ENCODE measurements at places on chromosomes 2 and 18.

DNA sequence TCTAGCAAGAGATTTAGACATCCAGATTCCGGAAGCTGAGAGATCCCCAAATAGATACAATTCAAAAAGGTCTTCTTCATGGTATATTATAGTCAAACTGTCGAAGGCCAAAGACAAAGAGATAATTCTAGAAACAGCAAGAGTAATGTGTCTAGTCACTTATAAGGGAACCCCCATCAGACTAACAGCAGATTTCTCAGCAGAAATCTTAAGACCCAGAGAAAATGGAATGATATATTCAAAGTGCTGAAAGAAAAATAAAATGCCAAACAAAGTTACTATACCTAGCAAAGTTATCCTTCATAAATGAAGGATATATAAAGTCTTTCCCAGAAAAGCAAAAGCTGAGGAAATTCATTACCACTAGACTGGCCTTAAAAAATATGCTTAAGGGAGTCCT lies 36.1 kb upstream of the PAX3 start:
- DNase-seq = no peak

GRCh38 chr2:159497847-159498246 lies 118.5 kb downstream of the BAZ2B start:
- DNase-seq = no peak

GRCh38 chr2:59196491-59196890 lies 955.4 kb upstream of the FANCL start:
- no peak for DNase-seq

- no peak for DNase-seq
Observed at GRCh38 chr2:10780491-10780820, 32.1 kb downstream of the PDIA6 start.

DNA sequence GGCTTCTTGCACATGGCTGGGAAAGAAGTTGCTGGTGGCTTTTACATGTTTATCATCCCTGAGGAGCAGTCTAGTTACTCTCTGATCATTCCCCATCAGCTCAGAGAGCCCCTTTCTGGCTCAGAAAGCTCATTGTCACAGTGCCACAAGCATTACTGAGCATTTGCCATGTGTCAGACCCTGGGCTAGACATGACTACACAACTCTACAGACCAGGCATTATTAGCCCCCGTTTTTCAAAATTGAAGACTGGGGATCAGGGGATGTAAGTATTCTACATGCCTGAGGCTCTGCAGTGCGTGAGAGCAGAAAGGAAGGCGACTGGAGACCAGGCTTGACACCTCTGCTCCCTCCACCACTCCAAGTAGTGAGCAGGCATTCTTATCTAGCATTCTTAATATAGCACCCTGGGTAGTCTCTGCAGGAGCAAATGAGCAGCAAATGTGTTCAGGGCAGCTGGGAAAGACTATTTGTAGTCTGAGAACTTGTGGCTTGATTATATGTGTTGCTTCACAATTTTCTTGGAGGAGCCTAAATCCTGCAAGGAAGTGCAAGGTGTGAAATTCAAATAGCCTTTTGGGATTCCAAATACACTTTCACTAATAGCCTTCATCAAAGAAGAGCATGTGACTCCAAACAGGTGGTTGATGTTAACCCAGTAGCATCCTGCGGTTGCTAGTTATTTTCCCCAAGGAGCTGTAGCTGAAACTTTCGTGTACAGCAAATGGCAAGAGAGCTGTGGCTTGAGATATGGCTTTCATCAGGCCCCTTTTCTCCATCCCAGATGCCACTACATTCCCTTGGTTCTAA lies 143.2 kb downstream of the DDX1 start:
- DNase-seq = no peak

DNA sequence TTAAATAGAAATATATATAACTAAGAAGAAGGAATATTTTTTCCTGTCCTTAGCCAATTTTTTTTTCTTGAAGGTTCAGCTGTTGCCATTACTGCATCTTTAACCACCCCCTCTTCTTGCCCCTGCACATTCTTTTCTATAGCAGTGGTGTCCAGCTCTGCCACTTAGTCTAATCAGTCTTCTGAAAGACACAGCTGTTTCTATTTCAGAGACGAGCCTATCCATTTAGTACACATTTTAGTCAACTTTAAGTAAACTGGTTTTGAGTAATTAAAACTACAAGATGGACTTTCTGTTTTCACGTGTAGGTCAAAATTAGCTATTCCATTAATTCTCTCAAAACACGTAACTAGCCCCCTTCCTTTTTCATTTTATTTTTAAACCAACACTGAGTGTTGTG lies 21.0 kb downstream of the SPOPL start:
- DNase-seq = no peak

DNA sequence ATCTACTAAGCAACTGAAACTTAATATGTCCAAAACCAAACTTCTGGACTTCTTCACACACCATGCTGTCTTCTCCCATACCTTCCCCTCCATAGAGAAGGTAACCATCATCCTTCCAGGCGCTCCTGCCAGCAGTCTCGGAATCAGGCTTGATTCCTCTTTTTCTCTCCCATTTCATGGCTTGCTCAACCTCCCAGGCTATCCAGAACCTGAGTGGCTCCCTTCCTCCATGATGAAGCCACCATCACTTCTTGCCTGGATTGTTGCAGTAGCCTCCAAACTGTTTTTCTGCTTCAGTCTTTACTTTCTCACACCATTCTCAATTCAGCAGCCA lies 40.1 kb upstream of the NDUFV2 start:
- no peak for DNase-seq

GRCh38 chr18:80106482-80107051 lies 2.5 kb upstream of the ADNP2 start:
- no peak for DNase-seq

- DNase-seq = no peak
Observed at GRCh38 chr18:75133721-75134610, 75.0 kb downstream of the PTGR3 start.

GRCh38 chr2:6264198-6264597 lies 572.0 kb downstream of the SOX11 start:
- DNase-seq = no peak

- no peak for DNase-seq
Observed at GRCh38 chr18:58247363-58247834, 203.4 kb downstream of the NEDD4L start.

DNA sequence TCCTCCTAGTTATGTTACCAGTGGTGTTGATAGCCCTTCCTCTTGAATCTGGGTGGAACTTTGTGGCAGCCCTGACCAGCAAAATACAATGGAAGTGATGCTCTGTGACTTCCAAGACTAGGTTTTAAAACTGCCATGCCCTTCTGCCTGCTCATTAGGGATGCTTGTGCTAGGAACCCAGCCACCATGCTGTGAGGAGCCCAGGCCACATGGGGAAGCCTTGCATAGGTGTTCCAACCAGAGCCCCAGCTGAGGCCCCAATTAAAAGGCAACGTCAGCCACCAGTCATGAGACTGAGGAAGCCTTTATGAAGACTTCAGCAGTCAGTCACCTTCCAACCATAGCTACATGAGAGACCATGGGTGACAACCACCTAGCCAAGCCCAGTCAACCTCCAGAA lies 14.0 kb upstream of the MAPRE2 start:
- DNase-seq = no peak

DNA sequence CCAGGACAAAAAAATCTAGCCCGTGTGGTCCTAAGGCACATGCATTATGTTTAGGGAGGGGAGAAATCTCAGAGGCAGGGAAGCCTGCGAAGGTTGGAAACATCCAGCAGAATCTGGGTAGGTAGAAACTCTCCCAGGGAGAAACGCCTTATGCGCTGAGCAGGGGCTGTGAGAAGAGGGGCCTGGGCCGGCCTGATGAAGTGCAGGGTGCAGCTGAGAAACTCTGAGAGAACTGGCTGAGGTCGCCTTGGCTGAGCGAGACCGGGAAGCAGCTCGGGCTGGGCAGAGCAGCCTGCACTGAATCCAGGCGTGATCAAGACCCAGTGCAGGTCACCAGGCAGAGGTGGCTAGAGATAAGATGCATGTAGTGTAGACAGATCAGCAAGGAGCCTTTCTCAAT lies 15.1 kb downstream of the CHMP1B start:
- no peak for DNase-seq

GRCh38 chr18:60279391-60279790 lies 93.2 kb downstream of the MC4R start:
- no peak for DNase-seq

GRCh38 chr18:55878224-55878623 lies 290.2 kb upstream of the TCF4 start:
- no peak for DNase-seq

DNA sequence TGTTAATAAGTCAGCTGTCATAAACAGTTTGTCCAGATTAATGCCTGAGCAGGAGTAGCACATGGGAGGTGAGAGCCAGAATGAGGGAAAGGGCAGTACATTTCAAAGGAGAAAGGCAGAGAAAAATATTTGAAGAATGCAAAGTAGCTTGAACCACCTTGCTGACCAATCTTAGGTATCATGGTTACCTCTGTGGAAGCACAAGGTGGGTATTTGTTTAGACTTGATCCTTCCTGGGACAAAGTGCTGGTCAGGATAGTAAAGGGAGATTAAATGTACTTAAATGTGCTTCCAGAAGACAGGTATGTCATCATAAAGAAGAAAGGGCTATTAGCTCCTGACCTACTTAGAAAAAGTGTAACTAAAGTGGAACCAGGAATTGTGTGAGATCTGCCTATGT lies 105.0 kb downstream of the LRRTM1 start:
- no peak for DNase-seq

- DNase-seq = no peak
Observed at GRCh38 chr18:5447442-5447841, 96.4 kb downstream of the EPB41L3 start.

- no peak for DNase-seq
Observed at GRCh38 chr2:207844648-207845047, 74.9 kb upstream of the FZD5 start.

DNA sequence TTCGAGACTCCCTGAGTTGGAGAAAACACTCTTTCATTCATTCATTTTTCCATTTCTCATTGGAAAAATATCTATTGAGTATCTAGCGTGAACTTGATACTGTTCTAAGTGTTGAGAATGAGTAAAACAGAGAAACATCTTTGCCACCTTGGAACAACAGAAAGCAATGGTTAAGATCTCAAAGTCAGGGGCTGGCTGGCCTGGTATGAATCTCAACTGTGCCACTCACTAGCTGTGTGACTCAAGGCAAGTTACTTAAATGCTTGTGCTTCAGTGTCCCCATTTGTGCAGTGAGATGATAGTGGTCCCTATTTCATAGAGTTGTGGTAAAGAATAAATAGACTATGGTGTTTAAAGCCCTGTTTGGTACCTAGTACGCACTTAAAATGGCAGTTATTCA lies 415.2 kb downstream of the NBAS start:
- DNase-seq = no peak

DNA sequence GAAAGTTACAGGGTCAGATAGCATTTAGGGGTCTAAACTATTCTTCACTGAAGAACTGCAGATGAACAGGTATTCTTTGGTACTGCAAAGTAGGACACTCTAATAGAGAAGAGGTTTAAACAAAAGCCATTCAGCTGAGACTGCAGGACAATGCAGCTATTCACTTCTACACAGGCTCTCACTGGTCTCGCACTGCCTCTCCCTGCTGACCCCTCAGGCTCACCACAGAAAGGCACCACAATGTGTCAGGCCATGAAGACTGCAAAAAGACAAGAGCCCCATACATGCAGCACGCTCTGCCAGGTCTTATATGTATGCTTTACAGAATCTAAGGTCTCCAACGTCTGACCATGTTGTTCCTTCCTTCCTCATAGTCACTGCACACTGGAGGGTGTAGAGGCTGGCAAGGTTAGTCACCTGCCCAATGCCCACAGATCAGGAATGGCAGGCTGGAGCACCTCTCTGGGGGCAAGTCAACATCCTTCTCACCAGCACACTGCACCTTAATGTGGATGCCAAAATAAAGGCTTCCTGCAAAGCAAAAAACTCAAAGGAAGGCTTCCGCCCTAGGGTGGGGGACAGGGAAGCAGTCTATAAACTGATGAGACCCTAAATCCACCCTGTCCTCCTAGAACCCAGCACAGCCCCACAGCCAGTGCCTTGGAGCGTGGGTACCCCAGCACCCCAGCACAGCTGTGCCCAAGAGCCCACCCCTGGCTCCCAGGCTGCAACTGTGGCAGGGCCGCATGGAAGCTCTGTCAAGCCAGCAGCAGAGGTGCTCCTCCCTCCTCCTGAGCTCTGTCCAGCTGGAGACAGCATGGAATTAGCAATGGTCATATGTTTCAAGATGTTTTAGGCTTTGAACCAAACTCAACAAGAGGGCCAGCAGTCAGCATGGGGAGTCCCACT lies 10.7 kb upstream of the RNU4ATAC start:
- DNase-seq = no peak

DNA sequence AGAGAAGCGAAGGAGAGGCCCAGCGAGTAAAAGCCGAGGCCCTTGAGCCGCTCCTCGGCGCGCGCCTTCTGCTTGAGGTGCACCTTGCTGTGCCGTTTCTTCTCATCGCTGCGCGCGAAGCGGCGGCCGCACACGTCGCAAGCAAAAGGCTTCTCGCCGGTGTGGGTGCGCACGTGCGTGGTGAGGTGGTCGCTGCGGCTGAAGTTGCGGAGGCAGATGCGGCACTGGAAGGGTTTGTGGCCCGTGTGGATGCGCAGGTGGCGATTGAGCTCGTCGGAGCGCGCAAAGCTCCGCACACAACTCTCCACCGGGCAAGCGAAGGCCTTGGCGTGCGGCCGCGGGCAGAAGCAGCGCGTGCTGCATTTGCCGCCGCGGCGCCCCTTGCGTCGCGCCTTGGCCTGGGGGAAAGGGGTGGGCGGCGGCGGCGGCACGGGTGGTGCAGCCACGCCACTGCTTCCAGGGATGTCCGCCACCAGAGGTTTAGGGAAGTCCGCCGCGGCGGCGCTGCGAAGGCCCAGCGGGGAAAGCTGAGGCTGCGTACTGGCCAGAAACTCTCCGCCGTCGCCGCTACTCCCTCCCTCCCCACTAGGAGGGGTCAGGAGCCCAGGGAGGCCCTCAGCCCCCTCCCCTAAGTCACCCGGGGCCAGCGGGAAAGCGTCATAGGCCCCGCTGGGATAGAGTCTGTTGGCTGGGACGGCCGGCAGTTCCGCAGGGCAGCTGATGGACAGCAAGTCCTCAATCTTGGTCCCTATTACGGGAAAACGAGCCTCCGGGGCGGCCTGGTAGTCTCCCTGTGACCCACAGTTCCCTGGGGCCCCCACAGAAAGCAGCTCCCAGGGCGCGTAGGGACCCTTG lies 1.7 kb downstream of the EGR4 start:
- DNase-seq = no peak

GRCh38 chr2:17879137-17879912 lies 858 bp downstream of the KCNS3 start:
- peak; percentile 39 for DNase-seq

- no peak for DNase-seq
Observed at GRCh38 chr2:236221798-236222197, 42.4 kb downstream of the ASB18 start.

DNA sequence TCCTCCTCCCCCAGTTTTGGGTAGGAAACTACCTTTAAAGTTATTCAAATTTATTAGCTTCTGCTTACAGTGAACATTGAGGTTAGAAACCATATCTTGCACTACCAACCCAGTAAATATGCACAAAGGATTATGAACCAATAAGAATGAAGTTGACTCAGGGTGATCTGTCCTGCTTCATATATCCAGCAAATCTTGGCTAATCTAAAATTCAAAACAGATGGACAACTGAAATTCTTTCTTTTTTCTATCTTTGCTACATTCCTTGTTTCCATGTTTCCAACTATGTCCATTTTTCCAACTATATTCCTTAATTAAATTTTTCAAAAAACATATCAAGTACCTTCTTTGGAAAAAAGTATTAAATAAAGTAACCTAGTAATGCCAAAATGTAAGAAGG lies 149.3 kb downstream of the FAM124B start:
- no peak for DNase-seq

Measured in NCI-H460 (cell line).